DMS153 (cell line): ENCODE measurements at places on chromosomes 3 and 15.

- no peak for DNase-seq
These were observed 148.7 kb downstream of the MEX3B start for GRCh38 chr15:81897057-81897677.

DNA sequence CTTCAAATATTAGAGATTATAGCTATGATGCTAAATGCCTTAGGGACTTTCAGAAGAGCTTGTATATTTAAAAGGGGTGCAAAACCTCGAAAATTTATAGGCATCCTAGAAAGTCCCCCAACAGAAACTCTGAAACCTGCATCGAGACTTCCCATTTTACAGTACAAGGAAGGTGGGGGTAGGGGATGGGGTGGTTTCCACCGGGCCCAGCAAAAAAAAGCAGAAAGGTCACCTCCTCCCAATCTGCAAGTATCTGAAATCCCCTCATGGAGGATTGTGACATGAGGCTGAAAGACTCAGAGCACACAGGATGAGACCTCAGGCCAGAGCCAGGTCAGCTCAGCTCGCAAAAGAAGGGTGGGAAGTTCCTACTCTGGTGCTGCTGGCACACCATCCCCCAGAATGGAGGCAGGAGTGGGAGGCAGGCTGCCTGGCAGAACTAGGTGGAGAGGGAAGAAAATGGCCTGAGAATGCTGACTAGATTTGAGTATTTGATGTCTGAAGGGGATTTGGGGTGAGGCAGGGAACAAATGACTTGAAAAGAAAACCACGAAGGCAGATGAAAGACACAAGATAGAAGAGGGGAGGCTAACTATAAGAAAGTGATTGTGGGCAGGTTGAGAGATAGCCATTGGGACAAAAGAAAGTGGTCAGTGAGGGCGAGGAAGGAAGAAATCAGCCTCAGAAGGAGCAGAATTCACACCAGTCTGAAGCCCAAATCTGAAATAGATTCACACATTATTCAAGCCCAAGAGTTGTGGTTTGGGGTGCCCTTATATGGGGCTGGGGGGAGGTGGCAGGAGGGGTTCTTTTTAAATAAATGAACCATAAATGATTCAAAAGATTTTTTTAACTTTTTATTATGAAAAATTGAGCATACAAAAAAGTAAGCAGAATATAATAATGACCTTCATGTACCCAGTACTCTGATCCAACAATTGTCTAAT is 22.5 kb upstream of the TSC22D2 start:
- DNase-seq = no peak

GRCh38 chr3:106125321-106125720 is 256.5 kb upstream of the CBLB start:
- DNase-seq = no peak

GRCh38 chr3:160141485-160142185 is 83.6 kb upstream of the C3orf80 start:
- DNase-seq = no peak

DNA sequence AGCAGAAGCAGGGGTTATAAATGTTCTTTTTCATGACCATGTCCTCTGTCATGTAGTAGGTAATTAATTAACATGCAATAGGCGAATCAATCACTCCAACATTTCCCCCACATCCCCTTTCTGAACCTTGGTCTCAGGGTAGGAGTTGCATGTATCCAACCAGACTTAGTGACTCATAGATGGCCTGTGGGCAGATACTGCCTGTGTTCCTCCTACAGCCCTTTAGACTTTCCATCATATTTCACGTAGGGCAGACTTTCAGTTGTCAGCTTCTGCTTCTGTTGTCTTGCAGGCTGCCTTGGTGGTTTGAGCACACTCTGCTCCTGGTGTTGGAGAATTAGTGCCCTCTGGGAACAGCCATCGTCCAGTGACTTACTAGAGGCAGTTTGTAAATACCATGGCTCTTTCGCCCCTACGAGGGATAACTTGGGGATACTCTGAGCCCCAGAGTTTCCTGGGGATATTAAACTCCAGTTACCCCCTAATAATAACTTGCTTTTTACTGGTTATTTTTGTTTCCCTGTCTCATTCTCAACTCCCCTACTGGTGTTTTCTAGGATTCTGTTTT is 244.4 kb downstream of the EDEM1 start:
- no peak for DNase-seq
